ENCODE measurements at places on chromosomes 1 and 21.
A peak's percentile ranks its signal among the peaks of the same experiment; 100 is the strongest.

DNA sequence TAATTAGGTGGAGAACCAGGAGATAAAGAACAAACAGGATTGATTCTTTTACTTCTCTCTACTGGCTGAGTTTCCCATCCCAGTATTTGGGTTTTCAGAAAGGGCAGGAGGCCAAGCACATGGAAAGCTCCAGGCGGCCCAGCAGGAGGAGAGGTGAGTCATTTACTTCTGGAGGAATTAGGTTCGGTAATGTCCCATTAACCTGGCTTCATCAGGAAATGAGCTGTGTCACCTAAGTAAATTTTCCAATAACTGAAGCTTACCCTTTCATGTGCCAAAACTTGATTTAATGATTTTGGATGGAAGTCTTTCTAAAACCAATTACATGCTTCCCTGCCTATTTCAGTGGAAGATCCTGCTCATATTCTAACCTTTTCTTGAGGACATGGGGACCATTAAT is 257.6 kb upstream of the USP24 start:
- DNase-seq, result no peak

DNA sequence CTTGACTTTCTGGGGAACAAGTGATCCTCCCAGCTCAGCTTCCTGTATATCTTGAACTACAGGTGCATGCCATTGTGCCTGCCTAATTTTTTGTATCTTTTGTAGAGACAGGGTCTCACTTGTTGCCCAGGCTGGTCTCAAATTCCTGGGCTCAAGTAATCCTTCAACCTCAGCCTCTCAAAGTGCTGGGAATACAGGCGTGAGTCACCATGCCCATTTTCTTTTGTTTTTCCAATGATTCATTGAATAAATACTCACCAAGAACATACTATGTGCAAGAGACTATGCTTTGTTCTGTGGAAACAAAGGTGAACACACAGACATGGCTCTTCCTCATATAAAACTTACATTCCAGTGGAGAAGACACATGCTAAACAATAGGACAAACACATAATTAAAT is 407.8 kb upstream of the DAB1 start:
- no peak for DNase-seq

- no peak for DNase-seq
These were observed 12.2 kb downstream of the OR2B11 start for GRCh38 chr1:247445526-247446356.

- peak; percentile 77 for DNase-seq
These were observed 10.9 kb upstream of the BOLA1 start for GRCh38 chr1:149888247-149888998.

DNA sequence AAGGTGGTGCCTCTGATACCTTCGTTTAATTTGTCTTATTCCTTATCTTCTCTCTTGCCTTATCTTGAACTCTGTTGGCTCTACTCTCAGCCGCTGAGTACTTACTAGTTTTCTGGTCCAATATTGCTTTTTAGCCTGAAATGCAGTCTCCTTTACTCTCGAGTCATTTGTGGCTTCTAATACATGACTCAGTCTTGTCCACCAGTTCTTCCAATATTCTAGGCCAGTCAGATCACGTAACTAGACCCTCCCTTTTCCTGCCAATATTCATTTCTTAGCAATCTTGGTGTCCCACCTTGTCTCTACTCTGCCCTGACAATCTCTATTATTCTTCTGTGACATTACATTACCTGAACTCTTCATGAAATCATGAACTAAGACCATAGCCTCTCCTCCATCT is 555.8 kb downstream of the DPYD start:
- no peak for DNase-seq

- no peak for DNase-seq
These were observed 87.8 kb downstream of the NAV1 start for GRCh38 chr1:201626629-201627275.

DNA sequence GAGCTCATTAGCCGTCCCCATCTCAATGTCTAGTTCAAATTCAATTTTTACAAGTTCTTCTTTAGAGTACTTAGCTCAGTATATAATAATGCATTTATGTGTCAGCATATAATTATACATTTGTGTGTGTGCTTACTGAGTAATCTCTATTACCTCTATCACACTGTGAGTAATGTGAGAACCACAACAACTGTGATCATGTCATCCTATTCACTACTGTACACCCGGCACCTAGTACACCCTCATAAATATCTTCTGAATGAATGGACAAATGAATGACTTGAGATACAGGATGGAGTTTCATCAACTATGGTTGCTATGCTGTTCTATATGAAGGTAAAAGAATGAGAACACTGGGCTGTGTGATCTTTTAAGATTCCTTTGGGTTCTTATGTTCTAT is 124.0 kb downstream of the GPATCH2 start:
- DNase-seq, result no peak

DNA sequence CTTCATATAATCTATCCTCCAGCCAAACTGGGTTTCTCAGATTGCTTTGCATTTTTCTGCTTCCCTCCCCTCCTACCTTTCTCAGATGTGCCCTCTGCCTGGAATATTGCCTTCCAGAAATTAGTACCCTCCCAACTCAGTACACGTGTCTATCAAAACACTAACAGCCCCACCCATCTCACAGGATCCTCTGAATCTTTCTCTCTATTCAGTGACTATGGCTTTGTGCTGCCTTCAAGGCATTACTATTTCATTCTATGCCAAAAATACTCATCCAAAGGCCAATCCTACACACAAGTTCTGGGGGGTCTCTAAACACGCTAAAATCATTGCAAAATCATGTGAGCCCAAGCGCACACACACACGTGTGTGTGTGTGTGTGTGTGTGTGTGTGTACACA is 58.4 kb downstream of the ZNF281 start:
- no peak for DNase-seq

DNA sequence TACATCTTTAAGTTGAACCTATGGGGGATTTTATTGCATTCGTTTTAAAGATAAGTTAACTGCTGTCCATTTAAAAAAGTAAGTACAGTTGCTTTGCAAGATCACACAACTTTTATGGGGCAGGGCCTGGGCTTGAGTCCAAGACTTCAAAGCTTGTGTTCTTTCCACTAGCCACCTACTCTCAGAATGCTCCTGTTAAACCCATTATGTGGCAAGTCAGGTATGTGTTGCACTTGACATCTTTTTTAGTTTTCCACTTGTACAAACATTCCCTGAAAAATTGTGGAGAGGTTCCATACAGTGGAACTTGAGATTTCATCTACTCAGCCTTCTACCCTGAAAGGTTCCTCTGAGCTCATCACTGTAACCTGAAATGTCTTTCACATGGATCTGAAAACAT is 235.5 kb upstream of the SGIP1 start:
- DNase-seq, result no peak

GRCh38 chr1:10900251-10900651 is 103.8 kb upstream of the CASZ1 start:
- no peak for DNase-seq

GRCh38 chr1:3316340-3316943 is 138.0 kb upstream of the ARHGEF16 start:
- no peak for DNase-seq
